Glutamatergic neuron (in vitro differentiated cells): ENCODE measurements at places on chromosomes 2 and 18. TPM values are rescaled to one million over a fixed set of nuclear protein-coding genes. Genes with fewer than 3 reads are reported as not detected.

KCNK3 gene
- total RNA-seq: 21.7 TPM

SLC5A7 gene
- 0.27 TPM for total RNA-seq

C2orf92 gene
- total RNA-seq: 19.6 TPM

GAD1 gene
- total RNA-seq: 0.44 TPM

TCF4 gene
- total RNA-seq: 199 TPM

KIAA2012 gene
- total RNA-seq: not detected

FBXO15 gene
- 0.76 TPM for total RNA-seq

GBX2 gene
- 1.2 TPM for total RNA-seq

CKAP2L gene
- total RNA-seq: 3.3 TPM

ZNF385B gene
- total RNA-seq: not detected

TRIM43 gene
- 2.3 TPM for total RNA-seq

GDF7 gene
- total RNA-seq: not detected

USP37 gene
- 12.7 TPM for total RNA-seq

DSG1 gene
- total RNA-seq: not detected

TDRD15 gene
- not detected for total RNA-seq

VSNL1 gene
- 6.1 TPM for total RNA-seq

KATNAL2 gene
- 2.4 TPM for total RNA-seq

UGT1A10 gene
- not detected for total RNA-seq

ANKRD36B gene
- total RNA-seq: 54.7 TPM

CRYGC gene
- total RNA-seq: not detected

CSRNP3 gene
- 23.0 TPM for total RNA-seq

CRYGD gene
- total RNA-seq: 0.76 TPM

TUBB8B gene
- not detected for total RNA-seq

FAM237A gene
- total RNA-seq: not detected

MAB21L4 gene
- not detected for total RNA-seq

CDCA7 gene
- total RNA-seq: 3.2 TPM

LOXHD1 gene
- total RNA-seq: not detected

GREB1L gene
- 154 TPM for total RNA-seq

ST8SIA3 gene
- total RNA-seq: 17.7 TPM

SPDYA gene
- 0.81 TPM for total RNA-seq

TMEM247 gene
- total RNA-seq: not detected

EVX2 gene
- 0.76 TPM for total RNA-seq

FIGN gene
- total RNA-seq: 12.4 TPM

MARCHF4 gene
- total RNA-seq: 26.1 TPM

AQP4 gene
- total RNA-seq: not detected
